Mesendoderm (in vitro differentiated cells): ENCODE measurements at places on chromosomes 4 and X.

DNA sequence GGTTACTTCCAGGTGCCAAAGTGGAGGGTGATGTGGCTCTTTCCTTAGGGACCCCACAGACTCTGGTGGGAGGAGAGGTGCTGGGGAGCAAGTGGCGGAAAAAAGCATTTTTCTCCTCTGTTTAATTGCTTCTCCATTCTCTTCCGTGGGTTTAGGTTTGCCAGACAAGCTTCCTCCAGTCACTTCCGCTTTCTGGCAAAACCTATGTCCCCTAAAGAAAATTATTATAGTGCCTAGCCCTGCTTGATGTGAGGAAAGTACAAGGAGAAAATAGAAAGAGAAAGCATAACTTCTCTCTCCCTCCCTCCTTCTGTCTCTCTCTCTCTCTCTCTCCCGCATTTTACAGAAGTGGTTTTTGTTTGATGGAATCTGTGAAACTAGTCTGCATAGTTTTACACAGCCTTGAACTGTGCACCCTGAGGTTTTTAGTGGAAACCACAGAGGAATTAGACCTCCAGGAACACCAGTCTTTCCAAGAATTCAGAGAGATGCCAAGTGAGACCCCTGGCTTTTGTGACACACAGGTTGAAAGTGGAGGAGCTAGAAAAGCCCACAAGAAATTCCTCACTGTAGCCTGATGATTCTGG lies 231.1 kb upstream of the ANXA3 start:
- no peak for DNase-seq

GRCh38 chr4:138299881-138300280 lies 57.7 kb upstream of the SLC7A11 start:
- DNase-seq, result no peak

- no peak for DNase-seq
These were observed 444.6 kb downstream of the STIM2 start for GRCh38 chr4:27305246-27305645.

GRCh38 chr4:18749391-18749790 lies 727.8 kb upstream of the LCORL start:
- no peak for DNase-seq

DNA sequence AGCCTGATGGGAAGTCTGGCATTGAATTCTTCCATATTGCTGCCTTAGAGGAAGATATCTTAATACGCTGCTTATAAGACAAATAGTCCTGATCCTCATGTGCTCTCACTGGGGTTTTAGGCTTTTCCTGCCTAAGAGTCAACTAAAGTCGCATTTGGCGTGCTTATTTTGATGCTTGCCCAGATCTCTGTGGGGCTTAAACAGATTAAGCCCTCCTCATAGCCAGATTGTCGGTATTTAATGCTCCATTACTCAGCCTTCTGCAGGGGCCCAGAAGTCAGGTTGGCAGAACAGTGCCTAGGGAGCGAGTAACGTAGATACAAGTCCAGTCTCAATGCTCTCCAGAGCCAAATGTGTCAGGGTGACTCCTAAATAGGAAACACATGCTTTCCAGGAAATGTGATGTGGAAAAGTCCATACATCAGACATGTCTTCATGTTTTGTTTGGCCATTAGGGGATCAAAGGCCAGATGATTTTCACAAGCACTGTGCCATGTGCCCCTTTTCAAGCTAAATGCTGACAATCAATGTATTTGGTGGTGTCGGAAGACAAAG lies 262.8 kb downstream of the PRDM5 start:
- DNase-seq, result no peak

- peak; percentile 67 for DNase-seq
These were observed at the start of gene BGN for GRCh38 chrX:153494541-153495361. Gene BGN (plus strand): TSS chrX:153494980. CDS start chrX:153504632, 9,652 bp downstream.

GRCh38 chr4:8910822-8911315 lies 39.2 kb upstream of the HMX1 start:
- DNase-seq, result no peak

- no peak for DNase-seq
These were observed 30.4 kb downstream of the SH3TC1 start for GRCh38 chr4:8229331-8229975.

- no peak for DNase-seq
These were observed 32.2 kb downstream of the COPS4 start for GRCh38 chr4:83067058-83067639.
